Activated CD4-positive, alpha-beta T cell treated with anti-CD3 and anti-CD28 coated beads for 4 hours (primary cell): ENCODE measurements at places on chromosomes 3 and 15.

- DNase-seq = no peak
Measured at GRCh38 chr3:98814817-98815420, 51.8 kb downstream of the ST3GAL6 start.

DNA sequence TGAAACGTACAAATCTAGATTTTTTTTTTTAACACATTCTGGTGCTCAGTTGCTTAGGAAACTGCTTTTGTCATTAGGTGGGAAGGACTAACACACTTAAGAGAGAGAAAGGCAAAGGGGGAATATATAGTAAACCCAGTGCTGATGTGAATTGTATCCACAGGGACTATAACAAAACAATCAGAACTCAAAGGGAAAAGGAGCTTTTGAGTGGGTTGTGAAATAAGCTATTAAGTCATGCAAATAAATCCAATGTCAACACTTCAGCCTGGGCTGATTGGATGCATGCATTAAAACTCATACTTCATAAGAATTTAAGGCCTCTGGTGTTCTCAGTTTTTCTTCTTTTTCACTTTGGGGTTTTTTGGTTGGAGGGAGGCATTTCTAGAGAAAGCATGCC lies 628.9 kb downstream of the FHIT start:
- no peak for DNase-seq

GRCh38 chr15:82803793-82804574 lies 1.9 kb downstream of the FSD2 start:
- no peak for DNase-seq

- DNase-seq = no peak
Measured at GRCh38 chr3:185532901-185533300, 19.5 kb downstream of the LIPH start.

DNA sequence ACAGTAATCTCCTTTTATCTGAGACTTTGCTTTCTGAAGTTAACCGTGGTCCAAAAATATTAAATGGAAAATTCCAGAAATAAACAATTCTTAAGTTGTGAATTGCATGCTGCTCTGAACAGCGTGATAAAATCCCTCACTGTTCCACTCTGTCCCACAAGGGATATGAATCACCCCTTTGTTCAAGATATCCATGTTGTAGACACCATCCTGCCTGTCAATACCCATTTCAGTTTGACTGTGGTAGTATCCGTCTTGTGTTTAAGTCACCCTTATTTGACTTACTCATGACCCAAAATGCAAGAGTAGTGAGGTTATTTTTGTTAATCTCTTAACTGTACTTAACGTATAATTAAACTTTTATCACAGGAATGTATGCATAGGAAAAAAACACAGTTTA lies 435.0 kb downstream of the SHQ1 start:
- no peak for DNase-seq

DNA sequence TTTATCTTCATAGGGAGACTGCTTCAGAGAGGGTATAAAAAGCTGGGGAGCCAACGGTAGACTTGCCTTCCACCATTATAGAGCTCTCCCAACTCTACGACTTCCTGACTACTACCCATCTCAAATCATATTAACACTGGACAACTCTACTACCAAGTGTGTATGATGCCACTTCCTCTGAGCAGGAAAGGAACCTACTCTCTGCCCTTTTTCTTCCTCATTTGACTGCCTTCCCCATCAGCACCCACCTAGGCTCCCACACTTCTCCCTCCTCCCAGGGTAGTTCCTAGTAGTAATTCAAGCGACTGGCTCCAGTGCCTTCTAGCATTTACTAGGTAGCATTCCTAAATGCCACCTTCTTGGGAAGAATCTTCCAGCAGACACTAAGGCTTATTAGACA lies 24.5 kb upstream of the TBL1XR1 start:
- DNase-seq = no peak

DNA sequence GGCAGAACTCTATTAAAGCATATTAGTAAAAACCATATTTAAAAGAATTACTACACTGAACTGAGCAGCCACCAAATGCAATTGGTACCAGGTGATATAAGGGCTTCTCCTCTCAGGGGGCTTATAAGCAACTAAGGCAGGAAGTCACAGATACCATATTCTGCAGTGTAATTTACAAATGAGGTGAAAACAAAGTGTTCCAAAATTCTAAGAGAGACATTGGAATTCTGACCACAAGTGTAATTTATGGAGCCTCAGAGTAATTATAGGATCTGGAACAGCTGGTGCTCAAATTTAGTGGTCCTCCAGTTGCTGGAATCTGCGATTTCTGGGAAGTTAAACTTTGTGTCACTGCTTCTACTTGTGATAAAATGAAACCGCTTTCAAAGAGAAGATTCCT lies 3.1 kb upstream of the NR1I2 start:
- DNase-seq = no peak

DNA sequence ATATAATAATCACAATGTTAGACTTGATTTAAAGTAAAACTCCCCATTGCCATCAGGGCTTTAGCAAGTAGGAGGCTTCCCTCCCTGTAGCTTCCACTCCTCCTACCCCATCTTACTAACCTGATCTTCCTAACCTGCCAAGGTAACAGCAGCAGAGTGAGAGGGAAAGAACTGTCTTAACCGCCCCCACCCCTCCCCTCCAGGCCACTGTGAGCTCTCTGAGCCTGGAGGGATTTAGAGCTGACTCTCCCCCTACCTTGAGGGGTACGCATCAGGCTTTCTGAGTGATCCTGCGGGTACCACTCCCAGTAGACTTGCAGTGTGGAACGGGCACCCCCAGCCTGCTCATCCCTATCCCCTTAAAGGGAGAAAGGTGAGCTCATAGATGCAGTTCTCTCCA lies 11.4 kb upstream of the PRSS50 start:
- no peak for DNase-seq

GRCh38 chr15:79635897-79636561 lies 203.9 kb downstream of the MINAR1 start:
- DNase-seq = no peak

DNA sequence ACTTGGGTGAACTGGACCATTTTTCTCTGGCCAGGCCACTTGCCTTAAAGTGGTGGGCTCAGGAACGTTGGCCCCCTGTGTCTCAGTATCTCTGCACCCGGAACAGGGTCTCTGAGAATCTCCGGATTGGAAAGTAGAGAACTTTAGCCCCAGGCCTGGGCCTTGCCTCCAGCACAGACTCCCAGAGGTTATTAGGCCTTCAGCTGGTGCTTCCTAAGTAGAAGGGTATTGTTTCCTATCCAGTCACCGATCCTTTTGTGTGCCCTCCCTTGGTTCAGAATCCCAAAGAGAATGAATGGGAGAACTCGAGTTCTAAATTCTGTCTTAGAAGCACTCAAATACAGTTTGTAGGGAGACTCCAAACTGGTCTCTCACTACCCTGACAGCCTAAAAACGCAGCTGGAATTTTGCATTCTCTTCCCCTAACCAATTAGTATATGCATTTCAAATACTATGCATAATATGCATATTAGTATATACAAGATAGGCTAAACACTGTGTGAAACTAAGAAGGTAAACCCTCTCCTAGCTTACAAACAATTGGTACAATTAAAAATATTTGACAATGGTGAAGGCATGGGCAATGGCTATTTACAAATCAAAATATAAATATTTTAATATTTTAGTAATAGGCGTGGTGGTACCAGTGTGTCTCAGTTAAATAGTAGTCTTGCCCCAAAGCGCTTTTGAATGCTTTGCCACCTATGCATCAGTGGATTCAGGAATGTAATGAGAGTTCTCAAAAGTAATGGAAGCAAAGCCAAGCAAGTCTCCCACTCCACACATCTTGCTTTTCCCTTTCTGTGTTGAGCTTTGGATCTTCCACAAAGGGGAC lies 48.5 kb upstream of the SLC4A7 start:
- no peak for DNase-seq

DNA sequence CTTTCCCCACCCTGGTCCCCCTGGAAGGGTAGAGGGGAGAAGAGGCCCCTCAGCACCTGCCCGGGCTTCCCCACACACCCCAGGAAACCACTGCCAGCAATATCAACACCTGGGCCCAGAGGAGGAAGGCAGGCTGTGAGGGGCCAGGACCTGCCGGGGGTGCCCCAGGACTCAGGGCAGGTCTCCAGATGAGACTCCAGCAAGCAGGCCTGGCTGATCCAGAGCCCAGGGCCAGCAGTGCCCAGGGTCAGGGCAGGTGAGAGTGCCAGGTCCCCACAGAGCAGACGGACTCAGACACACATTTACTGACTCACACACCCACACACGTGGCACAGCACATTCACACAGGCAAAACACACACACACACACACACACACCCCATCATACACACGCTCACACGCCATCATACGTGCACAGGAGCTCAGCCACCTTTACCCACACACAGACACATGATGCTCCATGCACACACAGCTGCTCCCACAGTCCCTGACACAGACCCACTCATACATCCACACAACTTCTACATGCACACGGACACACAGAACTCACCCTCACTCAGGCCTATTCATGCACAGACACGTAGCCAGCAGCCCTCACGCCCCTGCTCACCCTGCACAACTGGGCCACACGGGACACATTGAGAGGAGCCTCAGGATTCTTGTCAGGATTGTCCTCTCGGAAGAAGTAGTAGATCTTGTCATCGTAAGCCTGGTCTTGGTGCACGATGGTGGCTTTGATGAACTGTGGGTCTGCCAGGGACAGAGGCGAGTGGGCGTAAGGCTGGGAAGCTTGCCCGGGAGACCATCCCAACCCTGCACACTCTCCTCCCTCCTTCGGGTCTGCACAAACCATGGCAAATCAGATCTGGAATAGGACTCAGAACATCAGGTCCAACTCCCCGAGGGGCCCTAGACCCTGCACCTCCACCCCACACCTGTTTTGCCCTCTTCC lies 17.5 kb downstream of the SEMA7A start:
- DNase-seq = no peak

DNA sequence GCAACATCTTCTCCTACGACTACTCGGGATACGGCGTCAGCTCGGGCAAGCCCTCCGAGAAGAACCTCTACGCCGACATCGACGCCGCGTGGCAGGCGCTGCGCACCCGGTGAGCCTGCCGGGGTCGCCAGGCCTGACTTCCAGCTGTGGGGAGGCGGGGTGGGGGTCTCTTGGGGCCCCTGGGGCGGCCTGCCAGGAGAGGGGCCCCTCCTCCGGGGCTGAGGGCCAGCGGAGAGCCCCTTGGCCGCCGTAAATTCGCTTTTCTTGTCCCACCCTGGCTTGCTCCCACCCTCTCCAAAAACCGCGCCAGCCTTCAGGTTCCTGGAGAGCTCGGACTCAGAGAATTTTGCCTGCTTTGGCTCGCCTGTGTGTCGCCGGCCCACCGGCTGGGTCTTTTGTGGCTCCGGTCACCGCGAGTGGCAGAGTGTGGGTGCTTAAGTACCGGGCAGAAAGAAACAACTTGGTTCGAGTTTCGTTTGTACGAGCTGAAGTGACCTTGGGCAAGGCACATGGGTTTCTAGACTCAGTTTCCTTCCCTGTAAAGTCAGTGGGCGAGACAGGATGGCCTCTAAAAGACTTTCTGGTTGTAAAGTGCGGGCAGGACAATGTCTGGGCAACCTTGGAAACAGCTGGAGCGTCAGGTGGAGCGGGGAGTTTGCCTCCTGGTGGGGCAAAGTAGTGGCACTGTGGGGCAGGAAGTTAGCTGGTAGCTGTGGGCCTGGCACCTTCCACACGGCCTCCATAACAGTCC lies 976 bp downstream of the ABHD17C start:
- DNase-seq = peak; percentile 13

DNA sequence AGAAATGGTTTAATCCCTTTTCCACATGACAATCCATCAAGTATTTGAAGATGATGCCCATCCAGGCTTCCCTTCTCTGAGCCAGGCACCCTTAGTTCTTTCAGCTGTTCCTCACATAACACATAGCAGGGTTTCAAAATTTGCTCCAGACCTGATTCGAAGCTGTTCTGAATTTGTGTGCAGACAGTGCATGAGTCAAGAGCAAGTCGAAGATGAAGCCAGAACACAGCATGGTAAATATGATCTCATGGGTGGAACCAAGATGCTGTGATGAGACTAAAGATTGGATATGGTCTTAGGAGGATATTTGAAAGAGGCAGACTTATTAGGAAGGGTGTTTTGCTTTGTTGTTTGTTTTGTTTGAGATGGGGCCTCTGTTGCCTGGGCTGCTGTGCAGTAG lies 32.6 kb upstream of the PDE8A start:
- DNase-seq = no peak

GRCh38 chr3:41653571-41654239 lies 308.2 kb downstream of the ULK4 start:
- no peak for DNase-seq

GRCh38 chr3:50415061-50415460 lies 55.7 kb upstream of the TMEM115 start:
- no peak for DNase-seq

- no peak for DNase-seq
Measured at GRCh38 chr3:99751649-99752048, 66.0 kb upstream of the CMSS1 start.

- DNase-seq = no peak
Measured at GRCh38 chr3:156429125-156429524, 125.8 kb downstream of the SSR3 start.
